BJ (cell line): ENCODE measurements at places on chromosomes 7 and 10.

DNA sequence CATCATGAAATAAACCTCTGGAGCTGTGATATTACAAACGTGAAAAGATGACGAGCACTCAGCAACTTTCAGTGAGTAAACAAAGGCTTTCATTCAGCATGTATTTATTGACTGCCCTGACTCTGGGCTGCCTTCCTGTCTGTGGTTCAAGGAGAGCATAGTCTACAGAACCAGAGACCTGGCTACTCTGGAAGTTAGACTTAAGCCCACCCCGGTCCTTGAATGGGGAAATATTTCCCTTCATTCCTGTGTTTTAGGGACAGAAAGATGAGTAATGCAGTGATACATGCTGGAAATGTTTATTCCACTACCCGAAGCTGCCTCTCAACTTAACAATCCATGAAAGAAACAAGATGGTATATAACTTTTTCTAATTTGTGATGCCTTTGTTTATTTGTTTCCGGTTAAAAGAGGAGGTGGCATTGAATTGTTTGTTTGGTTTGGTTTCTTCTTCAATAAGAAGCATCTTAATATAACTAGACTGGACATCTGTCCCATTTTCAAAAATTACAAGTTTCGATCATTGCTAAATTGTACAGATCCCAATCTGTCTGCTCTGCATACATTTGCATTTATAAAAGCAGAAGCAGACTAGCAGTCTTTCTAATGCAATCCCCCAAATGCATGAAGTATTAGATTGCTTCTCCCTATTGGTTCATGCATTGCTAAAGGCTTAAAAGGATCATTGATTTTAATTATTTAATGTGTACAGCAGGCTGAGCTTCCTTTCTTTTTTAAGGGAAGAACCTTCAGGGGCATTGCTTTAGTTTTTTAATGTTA, 57.7 kb downstream of the TRUB1 start:
- DNase-seq: no peak

DNA sequence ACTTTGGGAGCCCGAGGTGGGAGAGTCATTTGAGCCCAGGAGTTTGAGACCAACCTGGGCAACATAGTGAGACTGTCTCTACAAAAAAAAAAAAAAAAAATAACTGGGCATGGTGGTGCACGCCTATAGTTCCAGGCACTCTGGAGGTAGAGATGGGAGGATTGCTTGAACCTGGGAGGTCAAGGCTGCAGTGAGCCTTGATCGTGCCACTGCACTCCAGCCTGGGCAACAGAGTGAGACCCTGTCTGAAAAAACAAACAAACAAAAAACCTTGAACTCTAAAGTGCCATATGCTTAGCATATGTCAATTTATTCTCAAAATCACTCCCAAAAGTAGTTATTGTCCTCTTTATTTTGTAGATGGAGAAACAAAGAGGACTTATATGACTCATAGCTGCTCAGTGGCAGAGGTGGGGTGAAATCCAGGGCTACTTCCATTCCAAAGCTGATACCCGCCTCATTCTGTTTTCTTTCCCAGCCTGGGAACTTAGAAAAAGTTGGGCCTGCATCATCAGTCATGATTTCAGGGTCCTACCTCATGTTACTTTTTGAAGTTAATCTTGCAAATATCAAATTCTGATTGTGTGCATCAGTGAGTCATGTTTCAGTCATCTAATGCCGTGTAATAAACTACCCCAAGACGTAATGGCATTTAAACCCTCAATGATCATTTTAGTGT, 13.3 kb downstream of the DHTKD1 start:
- DNase-seq: peak; percentile 6

DNA sequence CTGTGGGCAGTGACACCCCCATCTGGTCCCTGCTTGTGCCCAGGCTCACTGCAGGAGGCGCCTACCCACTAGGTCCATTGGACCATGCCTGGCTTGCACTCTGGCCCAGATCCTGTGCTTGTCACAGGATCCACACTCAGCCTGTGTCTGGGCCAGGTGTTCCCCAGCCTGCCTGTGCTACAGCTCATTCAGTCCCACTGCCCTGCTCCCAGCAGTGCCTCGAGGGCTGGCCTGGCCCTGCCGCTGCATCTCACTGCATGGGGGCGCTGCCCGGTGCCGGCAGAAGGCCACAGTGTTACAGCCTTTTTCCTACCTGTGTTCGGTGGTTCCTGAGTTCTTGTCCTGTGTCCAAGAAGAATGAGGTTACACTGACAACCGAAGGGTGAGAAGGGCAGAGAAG, 21.3 kb downstream of the SDHAF3 start:
- no peak for DNase-seq

DNA sequence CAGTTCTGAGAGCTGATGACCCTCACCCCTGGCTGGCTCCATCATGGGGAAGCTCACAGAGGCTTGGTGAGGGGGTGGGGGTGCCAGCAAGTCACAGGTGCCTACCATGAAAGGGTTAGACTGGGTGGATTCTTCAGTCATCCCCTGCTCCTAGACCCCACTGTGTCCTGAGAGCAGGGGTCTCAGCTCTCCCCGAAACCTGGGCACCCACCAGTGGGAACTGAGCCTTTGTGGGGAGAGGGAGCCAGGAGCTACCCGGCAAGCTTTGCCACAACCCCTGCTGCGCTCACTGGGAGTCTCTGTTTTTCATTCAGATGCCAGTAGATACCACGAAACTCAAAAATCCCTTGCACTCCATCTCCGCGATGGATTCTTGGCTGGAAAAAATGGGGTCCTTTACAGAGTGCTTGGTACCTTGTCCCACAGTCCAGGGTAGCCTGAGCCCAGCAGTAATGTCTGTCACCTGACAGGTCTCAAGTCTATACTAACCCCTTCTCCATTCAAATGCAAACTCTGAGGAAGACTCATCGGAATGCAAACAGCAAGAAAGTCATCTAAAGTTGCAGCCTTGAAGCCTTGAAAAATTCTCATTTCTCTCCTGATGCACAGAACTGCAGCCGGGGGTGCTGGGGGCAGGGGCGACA, 48.9 kb upstream of the ENO4 start:
- DNase-seq: no peak
